EL (cell line): ENCODE measurements at places on chromosomes 7 and 10.

GRCh38 chr7:115356139-115356746 is 434.3 kb downstream of the MDFIC start:
- DNase-seq = peak; percentile 14

GRCh38 chr7:158473221-158473620 is 114.4 kb downstream of the PTPRN2 start:
- no peak for DNase-seq

- no peak for DNase-seq
Measured at GRCh38 chr10:4129866-4130477, 345.0 kb upstream of the KLF6 start.

DNA sequence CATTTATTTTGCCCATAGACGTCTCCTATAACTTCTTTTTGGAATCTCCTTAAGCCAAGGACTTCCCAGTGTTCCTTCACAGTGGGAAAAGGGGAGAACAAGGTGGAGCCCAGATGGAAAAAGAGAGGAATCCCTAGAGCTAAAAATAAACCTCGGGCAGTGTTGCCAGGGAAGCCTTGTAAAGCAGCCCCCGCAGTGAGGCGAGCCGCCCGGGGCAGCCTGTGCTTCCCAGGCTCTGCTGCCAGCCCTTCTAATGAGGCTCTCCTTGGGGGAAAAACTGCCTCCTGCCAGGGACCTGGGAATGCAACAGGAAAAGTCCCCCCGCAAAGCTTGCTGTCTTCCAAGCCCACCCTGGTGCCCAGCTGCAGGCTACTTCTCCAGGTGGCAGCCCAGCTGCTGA is 71.7 kb downstream of the SH3PXD2A start:
- no peak for DNase-seq

- no peak for DNase-seq
Measured at GRCh38 chr10:44458671-44459413, 73.9 kb upstream of the CXCL12 start.

GRCh38 chr7:25813381-25813780 is 338.6 kb upstream of the NFE2L3 start:
- DNase-seq = no peak

DNA sequence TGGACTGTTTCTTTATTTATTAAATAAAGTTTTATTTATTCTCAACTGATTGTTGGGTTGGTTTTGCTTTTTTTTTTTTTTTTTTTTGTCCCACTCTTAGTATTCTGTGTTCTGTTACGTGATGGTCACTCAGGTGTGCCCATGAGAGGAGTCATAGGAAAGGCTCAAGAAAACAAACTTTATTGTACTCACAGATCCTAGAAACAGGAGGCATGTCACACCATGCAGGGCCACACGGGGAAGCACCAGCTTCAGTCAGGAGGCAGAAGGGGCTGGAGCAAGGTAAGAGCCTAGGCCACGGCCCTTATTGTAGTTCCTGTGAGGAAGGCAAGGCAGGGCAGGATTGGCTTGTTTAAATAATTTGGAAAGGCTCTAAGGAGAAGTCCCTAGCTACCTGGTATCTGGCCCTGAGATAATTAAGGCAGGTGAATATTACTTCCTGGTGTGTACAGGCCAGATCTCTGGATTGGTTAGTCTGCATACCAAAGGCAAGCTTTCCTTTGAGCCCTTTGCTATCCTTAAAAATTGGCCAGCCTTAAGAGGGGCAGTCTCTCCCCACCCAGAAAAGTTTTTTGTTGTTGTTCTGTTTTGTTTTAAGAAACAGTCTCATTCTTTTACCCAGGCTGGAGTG is 8.3 kb downstream of the ATOH7 start:
- no peak for DNase-seq

GRCh38 chr10:127024685-127025435 is 119.6 kb downstream of the DOCK1 start:
- no peak for DNase-seq

DNA sequence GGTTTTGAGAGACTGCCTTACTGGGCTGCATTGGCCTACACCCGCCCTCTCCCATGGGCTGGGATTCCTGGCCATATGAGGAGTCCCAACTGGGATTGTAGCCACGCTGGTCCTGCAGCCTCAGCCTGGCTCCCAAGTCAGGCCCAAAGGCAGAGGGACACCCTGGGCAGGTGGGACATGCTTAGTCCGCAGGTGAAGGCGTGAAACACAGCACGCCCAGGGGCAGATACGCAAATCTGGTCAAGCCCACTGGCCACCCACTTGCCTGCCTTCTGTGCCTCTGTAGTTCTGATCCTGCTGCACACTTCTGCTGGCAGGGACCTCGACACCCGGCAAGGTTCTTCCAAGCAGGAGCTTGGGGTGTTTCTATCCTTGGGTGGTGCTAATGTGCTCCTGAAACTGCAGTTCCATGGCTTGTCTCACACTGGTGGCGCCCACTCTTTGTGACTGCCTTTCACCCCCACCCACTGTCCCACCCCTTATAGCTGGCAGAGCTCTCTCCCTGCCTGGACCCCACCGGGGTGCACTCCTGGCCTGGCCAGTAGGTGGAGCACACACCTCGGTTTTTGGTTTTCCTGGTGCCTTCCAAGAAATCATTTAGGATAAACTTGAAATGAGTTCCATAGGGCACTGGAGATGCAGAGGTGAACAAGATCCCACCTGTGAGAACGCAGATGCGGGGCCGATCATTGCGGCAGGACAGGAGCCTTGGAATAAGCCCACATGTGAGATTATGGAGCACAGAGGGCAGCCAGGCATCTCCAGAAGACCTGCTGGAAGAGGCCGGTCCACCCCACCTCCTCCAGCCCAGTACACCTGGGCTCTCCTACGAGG is 47.9 kb downstream of the MKI67 start:
- peak; percentile 45 for DNase-seq

- no peak for DNase-seq
Measured at GRCh38 chr10:24306507-24306875, 97.6 kb downstream of the KIAA1217 start.

- no peak for DNase-seq
Measured at GRCh38 chr10:90866050-90866598, 5.7 kb upstream of the RPP30 start.
